Skin of body (tissue), 3 donors: ENCODE measurements at places on chromosomes 7 and 10. TPM values are rescaled to one million over a fixed set of nuclear protein-coding genes. Genes with fewer than 3 reads are reported as not detected.

The RBP4 gene
- 55.5 TPM for total RNA-seq

The GHRHR gene
- not detected for total RNA-seq

The FASTK gene
- total RNA-seq = 35.9 TPM

The AKR1D1 gene
- not detected for total RNA-seq

The DNAH11 gene
- total RNA-seq = 0.89 TPM

The CACNB2 gene
- 2.6 TPM for total RNA-seq

The SLC26A5 gene
- total RNA-seq = 0.20 TPM

GRCh38 chr7:27784399-27785053 lies 44.6 kb downstream of the TAX1BP1 start:
- DNase-seq = no peak

DNA sequence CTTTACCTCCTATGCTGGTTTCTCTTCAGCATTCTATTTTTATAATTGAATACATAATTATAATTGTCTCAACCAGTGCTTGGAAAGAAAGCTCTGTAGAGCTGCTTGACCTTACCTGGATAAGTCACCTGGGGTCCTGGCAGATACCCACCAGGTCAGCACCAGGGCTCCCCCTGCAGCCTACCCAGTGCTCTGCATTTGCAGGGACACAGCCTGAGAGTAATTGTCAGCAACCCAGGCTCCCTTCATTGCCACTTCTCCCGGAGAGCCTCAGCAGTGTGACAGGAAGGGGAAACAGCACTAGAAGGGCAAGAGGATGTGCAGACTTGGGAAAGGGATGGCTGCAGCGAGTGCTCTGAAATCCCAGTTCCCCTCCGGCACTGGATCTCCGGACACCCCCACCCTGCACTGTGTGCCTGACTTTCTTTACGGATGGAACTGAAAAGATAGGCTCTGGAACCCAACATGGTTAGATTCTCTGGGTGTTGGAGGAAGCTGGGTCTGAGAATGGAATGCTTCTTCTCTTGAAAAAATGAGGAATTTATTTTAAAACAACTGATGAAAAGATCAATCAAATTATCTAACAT lies 11.4 kb upstream of the PAX4 start:
- DNase-seq = no peak

- no peak for DNase-seq
Measured at GRCh38 chr7:114130866-114131265, 212.1 kb upstream of the PPP1R3A start.

- no peak for DNase-seq
Measured at GRCh38 chr10:116659049-116659670, 38.4 kb downstream of the PNLIPRP2 start.

- DNase-seq = no peak
Measured at GRCh38 chr10:4649471-4649870, 176.5 kb upstream of the AKR1E2 start.

- no peak for DNase-seq
Measured at GRCh38 chr10:47175181-47176123, 124.5 kb upstream of the GDF10 start.

DNA sequence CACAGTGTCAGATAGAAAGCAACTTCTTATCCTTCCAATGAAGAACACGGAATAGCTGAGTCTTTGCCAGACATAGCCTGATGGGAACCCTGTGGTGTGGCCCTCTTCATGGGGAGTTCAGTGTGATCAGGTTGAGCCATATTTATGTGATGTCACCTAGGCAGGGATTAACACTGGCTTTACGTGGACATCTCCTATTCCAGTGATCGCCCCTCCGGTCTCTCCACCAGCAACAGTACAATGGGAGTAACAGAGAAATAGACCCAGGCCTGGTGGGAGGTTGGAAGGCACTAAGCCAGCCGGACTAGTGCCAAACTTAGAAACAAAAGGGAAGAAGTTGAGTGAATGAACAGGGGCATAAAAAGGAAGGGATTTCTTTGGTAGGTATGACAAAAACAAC lies 358.1 kb downstream of the PRPF18 start:
- no peak for DNase-seq

DNA sequence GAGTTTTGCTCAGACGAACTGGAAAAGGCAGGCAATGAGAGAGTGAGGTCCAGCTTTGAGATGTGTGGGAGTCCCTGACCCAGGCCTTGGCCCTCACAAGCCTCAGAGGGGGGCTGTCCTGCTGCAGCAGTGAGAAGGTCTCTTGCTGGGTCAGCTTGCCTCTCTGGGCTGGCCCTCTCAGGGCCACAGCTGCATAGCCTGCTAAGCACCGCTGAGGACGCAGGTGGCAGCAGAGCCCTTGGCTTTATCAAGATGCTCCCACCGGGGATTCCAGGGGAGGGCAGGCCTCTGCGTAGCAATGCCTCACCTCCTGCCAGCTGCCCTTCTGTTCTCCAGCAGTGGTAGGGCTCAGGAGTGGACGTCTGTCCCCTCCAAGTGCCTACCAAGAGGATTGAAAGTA lies 128.7 kb downstream of the COBL start:
- DNase-seq = no peak

- DNase-seq = no peak
Measured at GRCh38 chr7:31058122-31058521, 6.0 kb downstream of the ADCYAP1R1 start.

DNA sequence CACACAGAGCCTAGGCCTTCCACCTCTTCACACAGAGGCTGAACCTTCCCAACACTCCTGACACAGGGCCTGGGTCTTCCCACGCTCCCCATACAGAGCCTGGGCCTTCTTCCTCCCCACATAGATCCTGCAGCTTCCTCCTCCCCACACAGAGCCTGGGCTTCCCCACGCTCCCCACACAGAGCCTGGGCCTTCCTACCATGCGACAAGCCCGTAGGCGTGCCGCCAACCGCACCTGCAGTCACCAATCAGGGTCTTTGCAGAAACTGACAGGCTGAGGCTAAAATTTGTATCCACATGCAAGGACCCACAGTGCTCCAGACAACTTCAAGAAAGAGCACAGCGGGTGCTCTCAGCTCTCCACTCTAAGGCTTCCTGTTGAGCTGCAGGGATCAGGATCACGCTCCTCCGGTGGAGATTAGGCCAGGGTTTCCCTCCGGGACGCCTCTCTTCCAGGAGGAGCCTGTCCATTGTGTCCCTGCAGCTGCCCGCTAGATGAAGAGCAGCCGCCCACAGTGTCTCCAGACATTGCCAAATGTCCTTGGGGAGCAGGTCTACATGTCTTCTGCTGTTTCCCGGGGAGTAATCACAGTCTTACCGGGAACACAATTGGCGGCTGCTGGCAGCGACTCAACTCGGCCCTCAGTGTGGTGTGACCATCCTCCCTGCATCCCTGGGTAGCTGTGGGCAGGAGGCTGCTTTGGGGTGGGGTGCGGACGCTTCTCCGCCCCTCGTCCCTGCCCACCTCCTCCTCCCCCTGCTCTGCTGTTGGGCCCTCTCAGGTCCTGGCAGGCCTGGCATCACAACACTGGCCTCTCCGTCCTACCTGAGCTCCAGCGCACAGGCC lies 9.7 kb downstream of the CFAP46 start:
- DNase-seq = no peak

- no peak for DNase-seq
Measured at GRCh38 chr10:5639066-5639465, 27.3 kb downstream of the ASB13 start.

DNA sequence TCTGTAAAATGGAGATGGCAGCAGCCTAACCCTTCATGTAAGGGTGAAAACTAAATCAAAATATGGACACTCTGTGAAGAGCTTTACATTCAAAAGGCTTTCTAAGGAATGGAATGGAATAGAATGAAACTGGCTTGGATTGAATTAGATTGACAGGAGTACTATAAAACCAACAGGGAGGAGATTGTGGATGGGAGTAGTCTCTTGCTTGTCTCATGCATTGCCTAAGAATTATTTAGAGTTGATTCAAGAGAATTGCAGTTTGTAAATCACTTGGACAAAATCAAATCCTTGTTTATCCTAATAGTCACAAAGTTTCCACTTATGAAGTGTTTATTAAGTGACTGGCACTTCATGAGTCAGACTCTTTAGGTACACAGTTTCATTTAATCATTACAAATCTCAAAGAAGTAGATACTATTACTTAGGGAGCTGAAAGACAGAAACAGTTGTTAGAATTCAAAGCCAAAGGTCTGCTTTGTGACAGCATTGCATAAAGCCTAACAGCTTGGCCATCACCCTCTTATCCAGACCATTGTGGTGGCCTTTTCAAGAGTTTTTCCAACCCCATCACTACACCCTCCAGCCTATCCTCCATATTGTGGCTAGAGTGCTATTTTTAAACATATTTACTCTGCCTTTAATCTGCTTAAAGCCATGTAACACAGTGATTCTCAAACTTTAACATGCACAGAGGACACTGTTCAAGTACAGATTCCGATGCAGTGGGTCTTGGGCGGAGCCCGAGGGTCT lies 91.9 kb upstream of the GHITM start:
- no peak for DNase-seq

DNA sequence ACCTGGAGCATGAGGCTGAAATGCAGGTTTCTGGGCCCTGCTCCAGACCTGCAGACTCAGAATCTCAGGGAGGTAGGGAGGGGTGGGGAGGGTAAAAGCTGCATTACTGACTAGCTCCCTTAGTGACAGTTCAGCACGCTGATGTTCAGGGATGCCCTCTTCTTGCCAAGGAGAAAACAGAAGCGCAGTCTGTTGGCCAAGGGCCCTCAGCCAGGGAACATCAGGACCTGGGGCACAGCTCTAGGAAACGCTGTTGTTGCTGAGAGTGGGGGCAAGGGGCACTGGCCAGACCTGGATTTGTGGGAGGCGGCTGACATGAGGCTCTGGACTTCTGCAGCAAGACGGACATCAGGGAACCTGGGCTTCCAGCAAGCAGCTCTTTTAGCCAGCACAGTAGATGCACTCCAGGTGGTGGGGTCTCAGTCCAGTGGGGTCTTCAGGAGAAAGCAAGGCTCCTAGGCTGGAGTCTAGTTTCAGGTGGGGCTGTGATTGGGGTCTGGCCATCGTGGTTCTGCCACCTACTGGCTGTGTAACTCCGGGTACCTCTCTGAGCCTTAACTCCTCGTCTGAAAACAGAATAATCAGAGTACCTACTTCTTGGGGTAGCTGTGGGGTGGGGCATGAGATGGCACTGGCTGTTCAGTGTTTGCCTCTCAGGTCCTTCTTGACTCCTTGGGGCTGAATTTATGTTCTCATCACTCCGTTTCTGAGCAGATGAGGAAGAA lies 72.9 kb upstream of the PRLHR start:
- DNase-seq = no peak

DNA sequence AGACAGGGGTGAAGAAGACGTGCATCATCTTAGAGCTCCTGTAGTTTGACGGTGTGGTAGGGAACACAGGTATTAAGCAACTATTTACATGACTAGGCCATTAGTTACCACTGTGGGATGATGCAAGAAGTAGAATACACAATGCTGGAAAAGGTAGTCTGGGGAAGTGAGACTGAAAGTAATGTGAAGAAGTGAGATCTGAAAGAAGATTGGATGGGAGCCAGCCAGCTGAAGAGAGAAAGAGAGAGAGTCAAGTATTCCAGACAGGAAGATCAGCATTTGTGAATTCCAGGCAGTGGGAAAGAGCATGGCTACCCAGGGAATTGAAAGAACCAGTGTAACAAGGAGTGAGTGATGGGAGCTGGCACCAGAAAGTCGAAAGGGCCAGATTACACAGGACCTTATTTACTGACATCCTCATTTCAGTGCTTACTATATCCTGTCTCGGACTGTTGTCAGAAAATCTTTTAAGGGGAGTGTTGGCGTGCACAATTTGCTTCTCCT lies 4.0 kb upstream of the CFAP58 start:
- peak; percentile 35 for DNase-seq

GRCh38 chr10:4082861-4083260 lies 297.9 kb upstream of the KLF6 start:
- DNase-seq = peak; percentile 10

DNA sequence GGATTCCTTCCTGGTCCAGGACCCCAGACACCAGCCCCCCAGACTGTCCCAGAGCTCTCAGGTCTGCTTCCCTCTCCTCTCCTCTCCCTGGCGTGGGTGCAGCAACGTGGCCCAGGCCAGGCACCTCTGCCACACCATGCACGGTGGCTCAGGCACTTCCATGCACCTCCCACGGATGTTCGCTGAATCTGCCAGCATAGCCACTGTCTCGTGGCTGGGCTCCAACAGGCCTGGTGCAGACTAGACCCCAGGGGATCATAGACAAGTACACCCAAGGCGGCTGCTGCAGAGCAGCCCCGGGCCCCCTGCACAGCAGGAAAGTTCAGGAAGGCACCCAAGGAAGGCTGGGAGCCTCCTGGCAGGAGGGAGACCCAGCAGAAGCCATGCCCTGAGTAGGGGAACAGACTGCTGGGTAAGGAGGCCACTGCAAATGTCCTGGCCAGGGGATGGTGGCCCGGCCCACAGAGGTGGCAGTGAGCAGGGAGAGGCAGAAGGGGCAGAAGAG lies 4.4 kb downstream of the RASGEF1A start:
- DNase-seq = no peak

GRCh38 chr7:102028206-102028826 lies 210.9 kb downstream of the CUX1 start:
- DNase-seq = no peak

DNA sequence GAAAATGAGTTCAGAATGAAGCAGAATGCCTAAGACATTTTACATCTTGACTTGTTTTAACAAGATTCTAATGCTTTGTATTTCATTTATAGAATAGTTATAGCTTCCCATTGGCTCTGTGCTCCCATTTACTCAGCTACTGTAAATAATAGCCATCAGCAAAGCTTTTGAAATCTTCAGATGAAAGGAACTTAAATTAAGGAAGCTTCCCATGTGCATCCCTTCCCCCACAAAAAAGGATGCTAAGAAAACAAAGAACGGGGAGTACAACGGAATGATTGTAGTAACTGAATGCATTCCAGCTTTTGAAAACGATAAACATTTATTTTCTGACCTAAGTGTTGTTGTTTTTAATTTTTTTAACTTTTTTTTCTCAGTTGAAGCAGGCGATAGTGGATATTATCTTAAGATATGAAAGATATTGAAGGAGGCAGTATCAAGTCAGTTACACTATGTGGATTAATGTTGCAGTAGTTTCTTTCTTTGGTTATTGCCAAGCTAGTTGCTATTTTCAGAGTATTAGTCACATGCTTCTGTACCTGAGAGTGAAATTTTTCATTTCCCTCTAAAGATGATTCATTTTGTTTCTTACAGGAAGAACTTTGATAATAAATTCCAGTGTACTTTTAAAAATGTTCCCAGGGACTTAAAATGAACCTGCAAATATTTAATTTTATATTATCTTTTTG lies 129.2 kb downstream of the KCND2 start:
- no peak for DNase-seq

DNA sequence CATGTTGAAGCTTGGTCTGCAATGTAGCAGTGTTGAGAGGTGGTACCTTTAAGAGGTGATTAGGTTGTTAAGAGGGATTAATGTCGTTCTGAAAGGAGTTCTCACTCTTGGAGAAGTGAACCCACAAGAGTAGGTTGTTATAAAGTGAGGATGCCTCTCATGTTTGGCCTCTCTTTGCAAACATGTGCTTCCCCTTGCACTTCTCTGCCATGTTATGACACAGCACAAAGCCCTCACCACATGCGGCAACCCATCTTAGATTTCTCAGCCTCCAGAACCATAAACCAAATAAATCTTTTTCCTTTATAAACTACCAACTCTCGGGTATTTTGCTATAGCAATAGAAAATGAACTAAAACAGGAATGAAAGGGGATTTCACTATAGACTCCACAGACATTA lies 66.3 kb downstream of the KMT2C start:
- DNase-seq = no peak
